ENCODE measurements at places on chromosomes 7 and 10.
A peak's percentile ranks its signal among the peaks of the same experiment; 100 is the strongest.

GRCh38 chr10:127971963-127972615 lies 65.2 kb downstream of the PTPRE start:
- DNase-seq, result no peak

- no peak for DNase-seq
Measured at GRCh38 chr7:71308096-71308495, 176.2 kb downstream of the GALNT17 start.

- DNase-seq, result no peak
Measured at GRCh38 chr10:132455986-132456847, 59.2 kb downstream of the PWWP2B start.

- no peak for DNase-seq
Measured at GRCh38 chr10:74075906-74076305, 74.7 kb downstream of the AP3M1 start.

DNA sequence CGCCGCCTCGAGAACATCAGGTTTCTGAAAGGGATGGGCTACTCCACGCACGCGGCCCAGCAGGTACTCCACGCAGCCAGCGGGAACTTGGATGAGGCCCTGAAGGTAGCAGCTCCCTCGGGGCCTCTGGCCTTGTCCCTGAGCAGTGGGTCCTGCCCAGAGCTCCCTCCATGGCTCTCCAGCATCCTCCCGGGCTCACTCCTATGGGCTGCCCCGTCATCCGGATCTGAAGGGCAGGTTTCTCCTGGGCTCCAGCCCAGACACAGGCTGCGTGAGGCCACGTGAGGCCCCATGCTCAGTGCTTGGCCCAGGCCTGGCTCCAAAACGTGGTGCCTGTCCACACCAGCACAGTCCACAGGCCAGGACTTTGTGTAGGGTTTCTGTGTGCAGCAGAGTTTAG lies 32.5 kb downstream of the NUB1 start:
- DNase-seq, result no peak

- no peak for DNase-seq
Measured at GRCh38 chr7:128259131-128260061, 18.3 kb downstream of the LEP start.

GRCh38 chr7:80604436-80604835 lies 34.0 kb upstream of the CD36 start:
- DNase-seq, result no peak

- DNase-seq, result no peak
Measured at GRCh38 chr10:79044036-79044632, 24.6 kb upstream of the ZMIZ1 start.

DNA sequence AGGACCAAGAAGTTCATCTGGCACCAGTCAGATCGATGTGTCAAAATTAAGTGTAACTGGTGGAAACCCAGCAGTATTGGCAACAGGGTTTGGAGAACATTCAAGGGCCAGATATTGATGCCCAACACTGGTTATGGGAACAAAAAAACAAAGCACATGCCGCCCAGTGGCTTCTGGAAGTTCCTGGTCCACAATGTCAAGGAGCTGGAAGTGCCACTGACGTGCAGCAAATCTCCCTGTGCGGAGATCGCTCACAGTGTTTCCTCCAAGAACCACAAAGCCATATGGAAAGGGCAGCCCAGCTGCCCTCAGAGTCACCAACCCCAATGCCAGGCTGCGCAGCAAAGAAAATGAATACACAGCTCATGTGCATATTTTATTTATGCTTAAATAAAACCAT lies 10.1 kb upstream of the C7orf33 start:
- no peak for DNase-seq

DNA sequence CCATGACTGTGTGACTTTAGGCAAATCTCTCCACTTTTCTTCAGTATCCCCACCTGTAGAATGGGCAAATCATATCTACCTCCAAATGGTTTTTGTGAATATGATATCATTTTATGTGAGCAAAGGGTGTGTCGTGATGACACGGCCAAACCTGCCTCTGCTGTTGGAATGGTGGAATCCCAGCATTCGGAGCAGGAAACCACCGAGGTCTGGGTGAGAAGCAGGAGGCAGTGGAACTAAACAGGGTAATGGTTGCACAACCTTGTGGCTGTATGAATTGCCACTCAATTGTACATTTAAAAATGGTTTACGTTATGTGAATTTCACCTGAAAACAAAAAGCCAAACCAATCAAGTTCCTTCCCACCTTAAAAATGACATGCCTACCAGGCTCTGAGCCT lies 131.4 kb upstream of the ZMIZ1 start:
- DNase-seq, result no peak

DNA sequence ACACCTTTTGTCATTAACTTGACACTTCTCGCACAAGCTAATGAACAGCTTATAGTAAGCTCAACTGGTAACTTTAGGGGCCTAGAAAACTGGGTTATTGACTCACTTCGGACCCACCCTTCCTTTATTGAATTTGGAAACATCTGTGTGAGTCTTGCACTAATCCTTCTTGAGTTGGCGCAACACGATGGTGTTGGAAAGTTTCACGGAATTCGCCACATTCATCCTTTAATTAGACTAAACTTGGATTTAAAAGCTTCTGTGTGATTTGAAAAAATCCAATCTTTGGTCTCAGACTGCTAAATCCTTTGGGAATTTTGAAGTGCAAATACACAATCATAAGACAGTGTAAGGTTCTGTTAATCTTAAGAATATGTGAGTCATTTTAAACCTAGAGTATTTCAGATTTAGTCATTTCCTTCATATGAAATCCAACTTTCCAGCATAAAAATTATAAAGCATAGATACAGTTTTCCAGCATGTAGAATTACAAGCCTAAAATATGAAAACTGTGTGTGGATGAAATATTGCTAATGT lies 15.1 kb downstream of the FZD8 start:
- no peak for DNase-seq

GRCh38 chr7:279821-280220 lies 10.1 kb upstream of the FOXL3 start:
- no peak for DNase-seq

- DNase-seq, result peak; percentile 15
Measured at GRCh38 chr10:91887272-91888076, 21.8 kb downstream of the FGFBP3 start.

- DNase-seq, result no peak
Measured at GRCh38 chr7:135886345-135887132, 90.6 kb downstream of the MTPN start.

DNA sequence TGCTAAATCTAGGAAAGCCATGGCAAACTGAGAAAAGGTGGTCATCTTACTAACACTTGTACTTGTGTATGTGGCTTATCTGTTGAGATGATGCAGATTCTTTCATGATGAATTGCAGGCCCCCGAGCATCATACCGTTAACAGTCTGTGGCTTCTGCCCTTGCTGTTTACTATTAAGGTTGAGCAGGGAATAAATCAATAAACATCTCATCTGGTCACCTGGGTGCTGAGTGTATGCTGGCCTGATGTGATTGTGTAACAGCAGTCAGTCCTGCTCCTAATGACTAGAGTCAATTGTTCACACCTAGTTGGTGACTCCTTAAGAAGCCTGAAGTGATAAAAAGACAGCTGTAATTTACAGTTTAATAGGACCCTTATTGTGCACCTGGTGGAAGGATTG lies 8.3 kb upstream of the GNAT3 start:
- no peak for DNase-seq

GRCh38 chr10:32149252-32149955 lies 93.2 kb upstream of the KIF5B start:
- DNase-seq, result no peak

DNA sequence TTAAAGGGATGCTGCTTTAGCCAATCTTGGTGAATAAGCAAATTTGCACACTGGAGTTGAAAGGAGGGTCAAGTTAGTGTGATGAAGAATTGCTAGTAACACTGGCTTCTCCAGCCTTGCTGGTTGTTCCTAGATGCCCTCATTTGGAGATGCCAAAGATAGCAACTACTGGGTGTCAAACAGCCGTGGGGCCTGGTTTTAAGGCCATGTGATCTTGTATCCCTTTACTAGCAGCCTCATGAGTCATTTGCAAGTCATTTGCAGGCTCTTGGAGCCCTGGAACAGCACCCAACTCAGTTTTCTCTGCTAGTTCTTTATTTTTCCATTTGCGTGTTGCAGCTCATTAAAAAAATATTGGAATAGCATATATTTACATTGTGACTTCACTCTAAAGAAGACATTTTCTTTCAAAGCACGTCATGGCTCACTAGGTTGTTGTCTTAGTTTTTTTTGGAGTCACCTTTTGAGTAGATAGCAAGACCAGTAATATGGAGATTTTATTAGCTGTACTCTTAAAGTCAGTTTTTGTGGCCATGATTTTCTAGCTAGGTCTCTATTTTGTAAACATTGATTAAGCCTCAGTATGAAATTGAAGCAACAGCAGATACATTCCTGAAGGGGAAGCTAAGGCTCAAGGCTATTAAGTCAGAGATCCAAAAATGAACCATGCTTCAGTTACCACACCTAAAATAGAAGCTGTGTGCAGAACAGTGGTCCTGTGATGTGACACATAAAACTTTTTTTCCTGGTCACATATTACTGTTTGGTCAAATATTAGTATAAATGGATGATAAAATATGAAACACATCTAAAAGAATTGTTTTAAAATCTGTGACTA lies 1.3 kb downstream of the LSMEM1 start:
- DNase-seq, result no peak

DNA sequence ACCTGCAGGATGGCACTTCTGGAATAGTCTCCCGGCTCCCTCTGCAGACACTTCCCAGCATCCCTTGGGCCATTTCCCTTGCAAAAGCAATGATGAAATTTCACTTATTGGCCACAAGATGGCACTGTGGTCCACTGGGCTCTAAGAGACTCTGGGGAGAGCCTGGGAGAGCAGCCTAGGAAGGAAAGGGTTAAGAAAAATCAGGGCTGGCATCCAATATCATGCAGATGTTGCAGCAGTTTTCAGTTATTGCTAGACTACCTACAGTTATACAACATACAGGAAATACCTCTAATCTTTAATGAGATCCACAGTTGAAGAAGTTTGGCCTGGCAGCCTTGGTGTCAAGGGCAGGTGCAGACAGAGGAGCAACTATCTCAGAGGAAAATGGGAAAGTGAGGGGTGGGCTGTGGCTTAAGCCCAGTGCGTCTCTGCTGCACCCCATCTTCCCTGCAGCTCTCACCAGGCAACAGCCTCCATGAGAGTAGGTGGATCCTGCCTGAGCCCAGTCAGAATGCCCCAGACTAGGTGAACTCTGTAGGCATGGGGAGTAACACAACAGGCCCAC lies 100.2 kb upstream of the PRSS58 start:
- DNase-seq, result peak; percentile 53

DNA sequence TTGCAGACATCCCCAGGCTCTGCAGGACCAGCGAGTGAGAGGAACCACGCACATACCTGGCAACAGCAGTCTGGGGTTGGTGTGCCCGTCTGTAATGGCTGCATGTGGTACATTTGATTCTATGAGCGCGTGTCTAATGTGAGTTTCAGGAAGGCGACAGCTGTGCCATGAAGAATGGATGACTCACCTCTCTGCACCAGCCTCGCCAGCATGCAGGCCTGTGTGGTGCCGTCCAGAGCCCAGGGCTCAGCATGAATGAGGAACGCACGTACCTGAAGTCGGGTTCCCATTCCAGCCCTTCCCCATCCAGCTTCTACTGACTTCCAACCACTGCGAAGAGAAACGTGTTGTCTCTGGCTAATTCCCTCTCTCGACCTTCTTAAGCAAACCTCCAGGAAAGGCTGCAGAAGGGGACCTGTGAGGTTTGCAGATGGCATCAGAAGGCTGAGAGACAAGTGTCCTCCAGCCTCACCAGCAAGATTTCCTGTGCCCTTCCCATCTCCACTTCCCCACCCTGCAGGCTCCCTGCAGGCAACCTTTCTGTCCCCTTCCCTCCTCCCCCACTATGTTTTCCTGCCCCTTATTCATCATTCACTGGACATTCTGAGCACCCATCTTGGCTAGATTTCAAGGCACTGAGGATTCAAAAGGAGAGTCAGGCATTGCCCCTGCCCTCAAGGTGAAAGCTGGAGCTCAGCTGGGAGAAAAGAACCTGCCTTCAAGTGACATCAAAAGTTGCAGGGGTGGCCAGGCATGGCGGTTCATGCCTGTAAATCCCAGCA lies 54.3 kb downstream of the ASB13 start:
- DNase-seq, result no peak

GRCh38 chr10:14409247-14409646 lies 78.5 kb upstream of the FRMD4A start:
- no peak for DNase-seq

DNA sequence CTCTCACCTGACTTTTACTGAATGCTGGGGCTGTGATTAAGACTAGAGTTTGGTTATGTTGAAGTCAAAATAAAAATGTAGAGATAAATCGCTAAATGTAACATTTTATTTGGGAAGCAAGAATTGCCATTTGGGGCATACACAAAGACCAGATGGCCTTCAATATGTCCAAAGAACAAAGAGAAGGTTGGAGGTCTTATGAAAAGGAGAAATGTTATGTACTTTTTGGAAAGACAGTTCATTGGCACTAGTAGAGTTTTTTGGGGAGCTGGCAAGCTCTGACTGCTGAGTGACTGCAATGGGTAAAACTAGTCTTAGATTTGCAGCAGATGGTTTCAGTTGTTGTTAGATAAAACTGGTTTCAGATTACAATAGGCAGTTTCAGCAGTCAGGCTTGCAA lies 35.6 kb upstream of the GALNT17 start:
- DNase-seq, result no peak

Measured in CD4-positive, alpha-beta T cell treated with Interleukin-10 for 1 hour (primary cell).